ENCODE measurements at places on chromosomes 16 and 17. TPM values are rescaled to one million over a fixed set of nuclear protein-coding genes. Genes with fewer than 3 reads are reported as not detected.

OR1A1 gene
- total RNA-seq: not detected

CALB2 gene
- 1.0 TPM for total RNA-seq

FBXL16 gene
- total RNA-seq: not detected

CCL7 gene
- not detected for total RNA-seq

MYLK3 gene
- 13.6 TPM for total RNA-seq

NDRG4 gene
- total RNA-seq: 11.5 TPM

NUFIP2 gene
- total RNA-seq: 30.3 TPM

Data from skeletal muscle tissue (tissue), 5 donors.